ENCODE measurements at places on chromosomes 16 and 17.

DNA sequence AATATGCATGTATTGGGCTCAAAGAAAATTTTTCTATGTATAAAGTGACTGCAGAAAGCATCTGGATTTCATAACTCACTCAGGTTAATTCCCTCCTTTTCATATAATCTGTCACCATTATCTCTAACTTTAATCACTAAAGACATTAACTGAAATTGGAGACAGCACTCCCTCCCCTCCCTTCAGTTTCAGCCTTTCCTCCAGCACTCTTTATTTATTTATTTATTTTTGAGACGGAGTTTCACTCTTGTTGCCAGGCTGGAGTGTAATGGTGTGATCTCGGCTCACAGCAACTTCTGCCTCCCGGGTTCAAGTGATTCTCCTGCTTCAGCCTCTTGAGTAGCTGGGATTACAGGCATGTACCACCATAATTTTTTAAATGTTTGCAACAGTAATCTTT is 43.1 kb downstream of the CDH8 start:
- no peak for DNase-seq

DNA sequence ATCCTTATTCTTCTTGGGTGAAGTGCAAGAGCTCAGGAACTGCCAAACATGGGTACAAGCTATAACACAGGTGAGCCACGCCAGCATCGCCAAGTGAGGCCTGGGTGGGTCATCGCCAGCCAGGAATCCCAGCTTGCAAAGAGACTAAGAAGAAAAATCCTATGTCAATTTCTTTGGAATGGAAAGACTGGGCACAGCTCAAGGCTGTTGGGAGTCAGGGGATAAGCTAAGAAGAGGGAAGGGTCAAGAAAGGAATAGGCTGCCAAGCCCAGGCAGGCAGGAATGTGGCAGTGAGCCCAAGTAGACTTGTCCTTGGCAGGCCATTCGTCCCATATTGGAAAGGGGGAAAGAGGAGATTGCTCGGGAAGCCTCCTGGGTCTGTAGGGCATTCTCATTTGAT is 191.4 kb upstream of the CDH5 start:
- no peak for DNase-seq

- no peak for DNase-seq
These were observed 102.9 kb upstream of the ZFHX3 start for GRCh38 chr16:73150786-73151185.

DNA sequence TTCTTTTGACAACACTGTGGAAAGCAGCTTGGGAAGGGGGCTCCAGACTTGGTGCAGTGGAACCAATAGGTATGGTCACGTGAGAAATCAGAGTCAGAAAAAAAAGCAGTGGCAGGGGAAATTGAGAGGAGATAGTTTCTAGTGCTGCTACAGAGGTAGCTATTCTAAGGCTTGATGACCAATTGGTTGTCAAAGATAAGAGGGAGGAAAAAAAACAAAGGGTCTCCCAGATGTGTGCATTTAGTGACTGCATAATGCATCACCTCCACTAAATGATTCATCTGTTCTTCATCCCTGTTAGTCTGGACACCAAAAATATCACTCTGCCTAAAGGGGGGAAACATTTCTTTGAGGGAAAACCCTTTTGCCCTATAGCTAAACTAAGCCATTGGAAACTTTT is 56.5 kb downstream of the PIGL start:
- DNase-seq = no peak

DNA sequence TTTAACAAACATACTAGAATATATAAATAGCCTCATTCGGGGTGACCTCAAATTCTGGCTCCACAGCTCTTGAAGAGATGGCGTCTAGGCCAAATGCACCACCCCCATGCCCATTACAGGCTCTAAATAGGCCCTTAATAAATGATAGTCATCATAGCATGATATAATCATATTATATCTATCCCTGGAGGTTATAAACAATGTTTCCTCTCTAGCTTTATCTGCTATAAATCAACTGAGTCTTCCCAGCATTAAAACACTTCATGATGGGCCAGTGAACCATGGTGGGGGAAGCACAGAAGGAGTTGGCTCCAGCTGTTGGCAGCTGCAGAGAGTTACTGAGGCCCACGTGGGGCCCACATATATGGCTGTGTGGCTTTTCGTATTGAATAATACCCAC is 214.9 kb upstream of the MPHOSPH6 start:
- DNase-seq = no peak

GRCh38 chr16:1960665-1961630 is 1.6 kb downstream of the NDUFB10 start:
- peak; percentile 82 for DNase-seq

- no peak for DNase-seq
These were observed 8.1 kb downstream of the NFATC2IP start for GRCh38 chr16:28958836-28959235.

GRCh38 chr17:74001145-74001544 is 202.3 kb upstream of the RPL38 start:
- DNase-seq = no peak

DNA sequence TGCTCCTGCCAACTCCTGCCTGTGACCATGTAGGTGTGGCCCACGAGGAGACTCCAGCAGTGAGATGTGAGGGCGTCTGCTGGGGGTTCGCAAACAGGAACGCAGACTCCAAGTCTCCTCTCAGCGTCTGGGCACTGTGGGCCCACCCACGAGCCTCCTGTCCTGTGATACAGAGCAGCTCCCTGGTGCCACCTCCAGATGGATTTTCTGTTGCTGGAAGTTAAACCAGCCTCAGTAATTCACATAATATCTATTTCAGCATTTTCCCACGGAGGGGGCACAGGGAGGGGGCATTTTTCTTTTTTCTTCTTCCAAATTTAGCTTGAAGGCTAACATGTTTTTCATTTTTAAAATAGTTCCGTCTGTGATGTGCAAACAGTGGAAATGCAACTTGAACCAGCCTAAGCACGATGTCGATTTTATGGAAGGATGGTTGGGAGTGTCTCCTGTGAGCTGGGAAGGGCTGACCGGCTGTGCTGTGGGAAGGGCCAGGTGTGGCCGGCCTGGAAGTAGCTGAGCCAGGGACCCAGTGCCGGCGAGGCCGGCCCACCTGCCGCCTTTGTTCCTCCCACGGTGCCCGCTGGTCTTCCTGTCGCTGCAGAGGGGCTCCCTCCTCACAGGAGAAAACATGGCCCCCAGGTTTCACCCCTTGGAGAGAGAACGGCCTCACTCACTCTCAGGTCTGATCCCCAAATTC is 3.9 kb upstream of the RAB40B start:
- no peak for DNase-seq

DNA sequence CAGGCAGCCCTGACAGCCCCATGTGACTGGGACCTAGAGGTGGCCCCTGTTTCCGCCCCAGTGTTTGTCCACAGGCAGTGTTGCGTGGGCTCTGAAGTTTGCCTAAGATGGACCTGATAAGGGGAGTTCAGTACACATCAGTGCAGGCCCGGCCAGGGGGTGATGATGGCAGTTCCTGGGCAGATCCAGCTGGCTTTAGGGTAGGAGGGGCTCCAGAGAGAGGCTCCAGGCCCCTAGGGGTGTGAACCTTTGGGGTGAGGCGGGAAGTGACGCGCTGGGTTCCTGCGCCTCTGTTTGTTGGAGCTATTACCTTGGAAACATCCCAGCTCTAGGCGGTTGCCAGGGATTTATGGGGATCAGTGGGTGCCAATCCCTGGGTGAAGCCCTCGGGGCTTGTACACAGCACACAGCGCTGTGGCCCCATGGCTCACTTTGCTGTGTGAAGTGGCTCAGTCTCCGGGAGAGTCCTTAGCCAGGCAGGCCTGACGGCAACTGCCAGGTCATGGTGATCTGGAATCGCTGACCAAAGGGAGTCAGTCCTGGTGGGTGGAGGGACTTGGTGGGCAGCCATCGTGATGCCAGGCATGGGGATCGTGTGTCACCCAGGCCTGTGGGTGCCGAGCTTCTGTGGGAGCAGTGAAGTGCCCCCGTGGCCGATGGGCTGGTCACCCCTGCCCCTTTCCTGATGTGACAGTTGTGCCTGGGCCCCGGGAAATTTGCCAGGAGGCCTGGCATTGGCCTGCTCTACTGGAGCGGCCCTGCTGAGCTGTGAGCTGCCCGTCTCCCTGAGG is 146.1 kb downstream of the SEC14L1 start:
- DNase-seq = no peak

GRCh38 chr16:72434159-72434558 is 262.2 kb upstream of the PMFBP1 start:
- DNase-seq = no peak

GRCh38 chr16:1941162-1942046 is 1.6 kb downstream of the MSRB1 start:
- DNase-seq = peak; percentile 80

DNA sequence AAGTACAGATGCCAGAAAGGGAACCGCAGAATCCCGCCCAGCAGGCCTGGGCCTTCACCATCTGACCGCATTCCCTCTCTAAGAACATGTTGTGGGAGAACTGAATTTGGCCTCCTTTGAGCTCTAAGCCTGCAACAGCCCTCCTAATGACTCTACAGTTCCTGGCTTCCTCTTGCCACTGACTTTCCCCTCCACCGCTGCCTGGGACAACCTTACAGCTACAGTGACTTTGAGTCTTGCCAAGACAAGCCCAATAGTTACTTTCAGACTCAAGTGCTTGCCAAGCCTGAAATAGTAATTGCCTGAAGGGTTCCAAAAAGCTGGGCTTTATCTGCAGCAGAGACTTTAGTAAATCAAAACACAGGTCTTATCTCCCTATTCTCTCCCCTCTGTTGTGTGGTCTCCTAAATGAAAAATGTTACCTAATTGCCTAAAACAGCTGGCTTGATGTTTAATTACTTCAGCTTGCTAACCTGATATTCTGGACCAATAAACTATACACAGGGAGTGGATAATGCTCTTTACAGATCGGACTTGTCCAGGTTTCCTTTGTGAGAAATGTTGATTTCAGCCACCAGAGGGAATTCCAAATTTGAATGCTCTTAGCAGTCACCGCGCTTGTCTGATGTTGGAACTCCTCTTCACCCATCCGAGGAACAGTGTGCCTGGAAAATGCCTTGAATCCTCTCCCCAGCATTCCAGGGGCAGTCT is 85.1 kb upstream of the TBX2 start:
- no peak for DNase-seq

DNA sequence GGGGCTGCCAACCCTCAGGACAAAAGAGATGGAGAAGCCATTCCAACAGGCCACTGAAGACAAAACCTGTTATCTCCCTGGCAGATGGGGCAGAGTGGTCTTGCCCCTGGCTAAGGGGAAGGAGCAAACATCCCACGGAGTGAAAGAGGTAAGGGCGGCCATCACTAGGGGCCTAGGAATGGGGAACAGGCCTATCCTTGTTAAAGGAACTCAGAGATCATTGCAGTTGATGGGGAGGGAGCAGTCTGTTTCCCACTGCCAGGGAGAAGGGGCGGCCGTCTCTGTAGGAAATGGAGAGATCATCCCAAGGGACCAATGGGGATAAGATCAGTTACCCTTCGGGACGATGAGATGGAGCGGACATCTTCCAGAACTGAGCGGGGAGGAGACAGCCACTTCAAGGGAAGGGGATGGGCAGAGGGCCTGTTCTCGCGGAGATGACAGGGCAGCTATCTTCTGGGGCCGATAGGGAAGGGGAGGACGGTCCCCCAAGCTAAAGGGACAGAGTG is 581 bp upstream of the TMEM208 start:
- no peak for DNase-seq

GRCh38 chr17:80123791-80124190 is 22.4 kb downstream of the GAA start:
- DNase-seq = peak; percentile 34

DNA sequence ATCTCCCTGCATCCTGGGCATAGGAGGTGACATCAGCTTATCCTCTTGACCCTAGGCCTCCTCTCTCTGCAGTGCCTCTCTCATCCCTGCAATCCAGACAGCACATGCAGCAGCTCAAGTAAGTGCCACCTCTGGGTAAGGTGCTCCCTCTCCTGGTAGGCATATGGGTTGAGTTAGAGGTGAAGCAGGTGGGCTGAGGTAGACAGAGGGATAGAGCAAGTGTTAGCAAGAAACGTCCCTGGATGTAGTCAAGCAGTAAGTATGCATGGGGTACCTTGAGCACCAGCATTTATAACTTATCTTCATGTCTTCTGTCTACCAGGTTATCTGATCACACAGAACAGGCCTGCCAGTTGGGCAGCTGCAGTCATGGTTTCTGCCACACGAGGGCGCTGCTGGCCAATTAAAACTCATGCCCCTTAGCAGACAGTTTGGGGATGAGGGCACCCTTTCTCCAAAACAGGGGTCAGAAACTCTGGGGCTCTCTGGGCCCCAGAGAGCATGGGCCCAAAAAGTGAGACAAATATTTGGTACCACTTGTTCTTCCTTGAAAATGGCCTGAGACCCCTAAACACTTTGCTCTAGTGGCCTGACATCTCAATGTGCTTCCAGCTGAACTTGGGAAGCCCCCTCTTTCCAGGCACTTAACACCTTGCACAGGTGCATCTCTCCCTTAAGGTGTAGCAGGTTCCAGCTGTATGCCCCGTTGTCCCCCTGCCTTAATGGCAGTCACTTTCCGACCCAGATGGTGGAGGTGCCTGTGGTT is 59.8 kb downstream of the NEUROD2 start:
- DNase-seq = peak; percentile 82

GRCh38 chr16:57814896-57815295 is 12.6 kb upstream of the KIFC3 start:
- no peak for DNase-seq

DNA sequence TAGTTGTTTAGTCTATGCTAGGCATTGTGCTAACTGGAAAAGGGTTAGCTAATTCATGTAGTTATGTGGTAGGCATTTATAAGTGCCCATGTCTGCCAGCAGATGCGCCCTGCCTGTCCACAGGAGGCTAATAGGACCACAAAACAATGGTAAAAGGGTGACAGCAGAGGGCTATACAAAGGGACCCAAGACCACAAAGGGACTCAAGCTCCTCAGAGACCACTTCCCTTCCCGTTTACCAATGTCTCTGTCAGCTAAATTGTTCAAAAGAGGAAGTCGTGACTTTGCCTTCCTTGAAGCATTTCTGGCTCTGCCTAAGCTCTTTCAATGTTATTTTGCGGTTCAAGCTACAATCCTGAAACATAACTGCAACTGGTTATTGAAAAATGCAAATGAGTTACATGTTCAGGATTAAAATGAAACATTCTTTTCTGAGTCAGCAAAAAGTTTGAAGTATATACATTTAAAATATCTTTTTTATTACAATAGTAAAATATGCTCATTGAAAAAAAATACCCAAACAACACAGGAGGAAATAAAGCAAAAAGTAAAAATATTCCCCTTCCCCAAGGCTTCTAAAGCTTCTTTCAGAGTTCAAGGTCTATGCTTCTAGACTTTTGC is 149.2 kb downstream of the MAF start:
- no peak for DNase-seq
